ENCODE measurements at places on chromosomes 1 and 21.

- no peaks in the 10 kb centered on the region for H3K4me1 ChIP-seq
- H3K4me3 ChIP-seq: no peak overlapping the region
- DNase-seq: no peak
- no peaks in the 10 kb centered on the region for H3K36me3 ChIP-seq
Observed at GRCh38 chr1:213689260-213689659, 298.5 kb upstream of the PROX1 start.

- H3K36me3 ChIP-seq: no peaks in the 10 kb centered on the region
- H3K27me3 ChIP-seq: no peaks in the 10 kb centered on the region
- H3K27ac ChIP-seq: no peak overlapping the region
- no peak overlapping the region for H3K4me3 ChIP-seq
Observed at GRCh38 chr21:40505681-40506080, 341.3 kb downstream of the DSCAM start.

DNA sequence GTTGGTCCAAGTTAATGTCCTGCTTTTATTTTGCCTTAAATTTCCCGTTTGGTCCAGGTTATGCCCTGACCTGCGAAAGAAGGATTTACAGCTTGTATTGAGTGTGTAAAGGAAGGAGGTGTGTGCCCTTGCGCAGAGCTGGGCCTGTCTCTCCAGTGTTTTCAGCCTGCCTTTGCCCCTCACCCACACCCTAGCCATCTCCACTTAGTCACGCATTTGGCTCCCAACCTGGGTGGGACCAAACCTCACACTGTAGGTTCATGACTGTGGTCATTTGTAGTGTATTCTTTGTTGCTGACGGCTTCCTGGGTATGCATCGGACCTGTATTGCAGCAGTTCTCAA, 572 bp upstream of the SRSF10 start:
- peak; percentile 78 for DNase-seq
- H3K36me3 ChIP-seq: peaks cover 9% of the 10 kb centered on the region
- H3K4me1 ChIP-seq: peaks cover 33% of the 10 kb centered on the region
- H3K27me3 ChIP-seq: no peaks in the 10 kb centered on the region
- H3K27ac ChIP-seq: peak overlapping the region; percentile 100

DNA sequence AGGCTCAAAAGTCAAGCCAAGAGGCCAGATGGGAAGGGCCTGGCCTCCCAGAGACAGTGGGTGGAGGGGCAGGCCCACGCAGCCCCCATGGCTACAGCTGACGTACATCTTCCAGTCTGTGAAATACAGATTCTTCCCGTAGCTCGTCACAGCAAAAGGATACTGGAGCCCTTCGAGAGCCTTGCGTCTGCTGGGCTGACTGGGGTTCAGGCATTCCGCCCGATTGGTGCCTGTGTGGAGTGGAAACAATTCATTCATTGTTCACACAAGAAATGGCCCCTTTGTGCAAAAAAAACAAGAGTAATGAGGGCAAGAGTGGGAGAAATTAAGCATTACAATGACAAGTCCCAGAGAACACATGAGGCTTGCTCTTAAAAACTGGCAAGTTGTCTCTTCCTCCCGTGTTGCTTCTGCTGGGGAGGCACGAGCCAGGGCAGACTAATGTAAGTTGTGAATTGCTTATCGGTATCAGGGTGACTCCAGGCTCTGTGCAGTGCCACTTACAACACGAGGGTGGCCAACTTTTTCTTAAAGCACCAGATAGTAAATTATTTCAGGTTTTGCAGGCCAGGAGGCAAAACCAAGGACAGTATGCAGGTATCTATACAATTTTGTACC, 85.1 kb downstream of the NID1 start:
- no peaks in the 10 kb centered on the region for H3K27me3 ChIP-seq
- no peak overlapping the region for H3K4me3 ChIP-seq

GRCh38 chr21:41045534-41046268, 122.3 kb upstream of the BACE2 start:
- H3K27ac ChIP-seq: no peak overlapping the region
- H3K36me3 ChIP-seq: no peaks in the 10 kb centered on the region
- peaks cover 2% of the 10 kb centered on the region for H3K27me3 ChIP-seq
- DNase-seq: no peak
- H3K4me1 ChIP-seq: no peaks in the 10 kb centered on the region
- H3K4me3 ChIP-seq: no peak overlapping the region

DNA sequence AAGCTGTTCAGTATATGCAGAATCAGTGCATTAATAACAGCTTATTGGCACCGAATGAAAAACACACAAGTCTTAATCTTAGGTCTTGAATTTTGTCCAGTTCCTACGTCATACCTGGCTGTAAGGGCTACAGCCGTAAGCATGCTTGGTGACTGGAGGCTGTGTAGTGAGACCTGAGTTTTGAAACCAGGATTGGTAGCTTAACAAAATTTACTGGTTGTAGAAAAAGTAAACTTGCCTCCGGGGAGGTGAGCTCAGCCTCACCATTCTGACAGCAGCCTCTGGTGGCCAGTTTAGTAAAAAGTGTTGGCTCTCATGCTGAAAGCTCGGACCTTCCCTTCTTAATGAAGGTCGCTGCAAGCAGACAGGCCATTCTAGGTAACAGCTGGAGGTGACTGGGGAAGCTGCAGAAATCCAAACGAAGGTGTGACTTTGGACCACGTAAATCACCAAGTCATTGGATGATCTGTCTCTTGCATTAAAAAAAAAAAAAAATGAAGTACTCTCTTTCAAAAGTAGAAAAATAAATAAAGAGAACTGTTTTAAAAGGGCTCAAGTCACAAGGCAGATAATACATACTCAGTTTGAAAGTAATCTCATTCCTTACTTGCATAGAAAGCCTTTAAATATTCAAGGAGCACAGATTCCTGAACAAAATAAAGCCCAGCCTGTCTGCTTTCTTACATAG, 48.9 kb downstream of the HLCS start:
- no peaks in the 10 kb centered on the region for H3K27me3 ChIP-seq
- peak; percentile 35 for DNase-seq
- H3K4me3 ChIP-seq: no peak overlapping the region

DNA sequence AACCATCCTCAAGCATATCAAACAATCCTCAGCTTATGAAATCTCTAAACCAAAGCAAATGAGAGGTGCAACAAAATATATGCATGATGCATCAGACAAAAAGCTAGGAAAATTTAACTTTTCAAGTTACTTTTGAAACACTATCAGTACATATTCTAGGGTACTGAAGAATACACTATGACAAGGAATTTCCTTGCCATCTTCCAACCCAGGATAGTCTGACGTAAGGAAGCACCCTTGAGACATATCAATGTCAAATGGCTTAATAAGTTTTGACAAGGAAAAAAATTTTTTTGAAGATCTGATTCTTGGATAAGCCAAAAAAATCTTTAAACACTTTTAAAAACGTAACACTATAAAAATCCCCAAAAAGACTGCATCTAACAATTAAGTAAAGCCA, 64.9 kb downstream of the KIFAP3 start:
- H3K4me1 ChIP-seq: no peaks in the 10 kb centered on the region
- no peaks in the 10 kb centered on the region for H3K36me3 ChIP-seq
- H3K27me3 ChIP-seq: no peaks in the 10 kb centered on the region
- H3K27ac ChIP-seq: no peak overlapping the region
- no peak overlapping the region for H3K4me3 ChIP-seq

DNA sequence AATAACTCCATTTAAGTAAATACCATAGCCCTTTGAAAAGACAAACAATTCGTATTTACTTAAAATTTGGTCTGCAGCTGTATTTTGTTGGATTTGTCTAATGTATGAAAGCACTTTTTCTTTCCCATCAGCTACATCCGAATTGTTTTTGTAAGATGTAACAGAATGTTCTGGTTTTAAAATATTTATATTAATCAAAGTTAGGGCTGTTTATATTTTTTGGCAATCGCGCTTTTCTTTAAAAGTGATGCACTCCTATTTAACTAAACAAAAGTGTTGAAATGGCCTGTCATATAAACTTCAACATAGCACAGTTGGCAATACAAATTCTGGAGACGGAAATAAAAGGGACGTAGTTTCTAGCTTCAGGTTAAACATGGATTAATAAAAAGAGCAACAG, 216.3 kb upstream of the ADGRL2 start:
- DNase-seq: no peak
- no peaks in the 10 kb centered on the region for H3K4me1 ChIP-seq
- H3K27ac ChIP-seq: no peak overlapping the region
- no peaks in the 10 kb centered on the region for H3K36me3 ChIP-seq
- H3K27me3 ChIP-seq: no peaks in the 10 kb centered on the region

- H3K4me1 ChIP-seq: peaks cover 25% of the 10 kb centered on the region
- no peak for DNase-seq
- H3K27me3 ChIP-seq: no peaks in the 10 kb centered on the region
- H3K4me3 ChIP-seq: no peak overlapping the region
Observed at GRCh38 chr1:115224636-115225035, 113.4 kb downstream of the NGF start.

DNA sequence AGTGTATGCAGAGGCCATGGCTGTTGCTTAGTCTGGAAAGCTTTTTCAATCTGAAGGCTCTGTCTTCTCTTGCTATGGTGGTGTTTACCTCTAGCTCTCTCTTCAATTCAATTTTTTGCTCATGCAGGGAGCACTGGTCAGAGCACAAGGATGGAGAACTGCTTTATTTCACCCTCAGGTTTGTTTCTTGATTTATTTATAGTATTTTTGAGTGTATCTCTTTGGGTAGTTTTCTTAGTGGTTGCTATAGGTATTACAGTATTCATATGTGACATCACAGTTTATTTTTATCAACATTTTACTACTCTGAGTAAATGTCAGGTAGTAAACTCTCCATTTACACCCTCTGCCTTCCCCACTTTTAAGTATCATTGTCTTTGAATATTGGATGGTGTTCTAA, 147.9 kb downstream of the RASAL2 start:
- DNase-seq: no peak
- no peaks in the 10 kb centered on the region for H3K27me3 ChIP-seq
- no peaks in the 10 kb centered on the region for H3K36me3 ChIP-seq
- no peak overlapping the region for H3K4me3 ChIP-seq

DNA sequence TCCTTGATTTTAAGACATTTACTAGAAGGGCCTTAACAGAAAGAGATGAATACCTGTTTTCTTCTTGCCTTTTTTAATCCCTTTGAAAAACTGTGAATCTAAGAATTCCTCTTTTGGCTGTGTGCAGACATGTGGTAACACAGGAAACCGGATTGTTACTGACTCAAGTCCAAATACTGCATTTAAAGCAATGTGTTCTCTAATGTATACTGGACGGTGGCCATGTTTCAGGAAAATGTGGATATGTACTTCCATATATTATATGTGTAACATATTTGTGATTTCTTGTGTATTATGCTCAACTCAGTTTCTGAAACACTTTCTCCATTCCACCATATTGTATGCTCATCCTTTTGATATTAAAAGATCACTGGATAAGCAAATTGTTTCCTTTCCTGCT, 185.1 kb downstream of the LRRC7 start:
- H3K27ac ChIP-seq: no peak overlapping the region
- no peak for DNase-seq
- H3K36me3 ChIP-seq: no peaks in the 10 kb centered on the region
- H3K4me1 ChIP-seq: no peaks in the 10 kb centered on the region

GRCh38 chr1:212587016-212587887, 21.3 kb upstream of the ATF3 start:
- H3K4me3 ChIP-seq: no peak overlapping the region
- peaks cover 5% of the 10 kb centered on the region for H3K4me1 ChIP-seq
- no peaks in the 10 kb centered on the region for H3K36me3 ChIP-seq
- peaks cover 4% of the 10 kb centered on the region for H3K27me3 ChIP-seq
- peak; percentile 81 for DNase-seq
- peak overlapping the region; percentile 38 for H3K27ac ChIP-seq

DNA sequence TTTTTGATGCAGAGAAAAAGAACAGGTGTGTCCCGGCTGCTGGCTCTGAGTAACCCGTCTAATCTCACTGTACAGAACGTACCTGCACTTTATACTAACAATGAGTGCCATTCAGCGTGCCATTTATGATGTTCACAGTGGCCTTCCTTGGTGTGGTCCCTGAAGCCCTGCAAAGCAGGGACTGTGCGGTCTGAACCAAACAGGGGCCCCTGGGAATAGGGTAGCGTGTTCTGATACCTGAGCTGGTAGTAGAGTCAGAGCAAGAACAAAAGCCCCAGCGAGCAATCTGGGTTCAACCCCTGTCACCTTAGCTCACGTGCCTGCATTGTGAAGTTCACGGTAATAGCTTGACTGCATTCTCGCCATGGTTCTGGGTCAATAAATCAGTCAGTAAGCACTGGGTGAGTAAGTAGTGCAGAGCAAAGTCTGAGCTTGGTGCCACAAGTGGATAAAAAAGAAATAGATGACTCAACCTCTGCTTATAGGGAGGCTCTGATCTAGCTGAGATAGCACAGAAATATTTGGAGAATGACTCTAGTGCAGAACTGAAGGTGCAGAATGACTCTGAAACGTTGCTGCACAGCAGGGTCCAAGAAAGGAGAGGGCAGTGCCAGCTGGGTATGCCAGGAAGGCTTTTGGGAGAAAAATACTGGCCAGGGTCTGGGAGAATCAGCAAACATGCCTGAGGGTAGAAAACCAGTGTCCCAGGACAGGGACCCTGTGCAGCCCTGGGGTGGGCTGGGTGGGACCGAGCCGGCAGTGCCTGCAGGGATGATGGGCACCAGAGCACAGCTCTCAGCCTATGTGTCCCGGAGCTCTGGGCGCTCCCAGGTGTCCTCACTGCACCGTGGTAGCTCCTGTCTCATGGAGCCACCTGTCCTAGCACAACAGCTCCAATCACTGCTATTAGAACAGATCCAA, 125.9 kb downstream of the RHOU start:
- H3K4me3 ChIP-seq: peak overlapping the region; percentile 22
- no peak overlapping the region for H3K27ac ChIP-seq
- DNase-seq: peak; percentile 89
- peaks cover 15% of the 10 kb centered on the region for H3K4me1 ChIP-seq
- H3K27me3 ChIP-seq: peaks cover 8% of the 10 kb centered on the region
- no peaks in the 10 kb centered on the region for H3K36me3 ChIP-seq
